ENCODE measurements at places on chromosomes 6 and 20.
A peak's percentile ranks its signal among the peaks of the same experiment; 100 is the strongest.

- peak; percentile 84 for DNase-seq
Observed at GRCh38 chr6:157269261-157269794, 54.0 kb downstream of the TMEM242 start.

DNA sequence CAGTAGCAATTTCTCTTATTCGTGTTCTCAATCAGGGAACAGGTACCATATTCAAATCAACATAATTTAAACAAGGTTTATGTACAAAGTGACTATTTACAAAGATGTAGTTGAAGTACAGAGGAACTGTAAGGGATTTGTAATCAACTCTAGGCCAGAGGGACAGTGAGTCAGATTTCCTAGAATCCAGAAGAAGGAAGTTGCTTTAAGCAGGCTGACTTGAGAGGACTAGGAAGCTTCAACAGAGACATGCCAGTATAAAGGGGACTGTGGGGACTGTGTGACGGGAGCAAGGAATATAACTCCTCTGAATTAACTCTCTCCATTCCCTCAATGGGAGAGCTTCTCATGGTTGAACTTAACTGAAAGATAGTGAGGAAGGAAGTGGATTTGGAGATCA is 427.4 kb upstream of the JAG1 start:
- DNase-seq = no peak

DNA sequence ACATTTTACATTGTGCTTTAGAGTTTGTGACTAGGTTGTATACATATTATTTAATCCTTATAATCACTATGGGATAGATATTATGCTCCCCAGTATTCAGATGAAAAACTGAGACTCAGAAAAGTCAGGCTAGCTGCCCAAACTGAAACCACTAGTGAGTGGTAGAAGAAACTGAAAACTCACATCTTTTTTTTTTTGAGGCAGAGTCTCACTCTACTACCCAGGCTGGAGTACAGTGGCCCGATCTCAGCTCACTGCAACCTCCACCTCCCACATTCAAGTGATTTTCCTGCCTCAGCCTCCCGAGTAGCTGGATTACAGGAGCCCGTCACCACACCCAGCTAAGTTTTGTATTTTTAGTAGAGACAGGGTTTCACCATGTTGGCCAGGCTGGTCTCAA is 22.2 kb downstream of the RNF24 start:
- no peak for DNase-seq

- peak; percentile 57 for DNase-seq
Observed at GRCh38 chr6:112188906-112189305, 65.5 kb downstream of the LAMA4 start.

GRCh38 chr6:137856138-137856898 is 10.7 kb upstream of the TNFAIP3 start:
- DNase-seq = no peak

GRCh38 chr6:159680104-159680503 is 12.9 kb downstream of the SOD2 start:
- DNase-seq = no peak

- DNase-seq = no peak
Observed at GRCh38 chr6:56480246-56480645, 162.4 kb downstream of the DST start.

GRCh38 chr20:24702501-24703283 is 233.3 kb downstream of the SYNDIG1 start:
- no peak for DNase-seq

DNA sequence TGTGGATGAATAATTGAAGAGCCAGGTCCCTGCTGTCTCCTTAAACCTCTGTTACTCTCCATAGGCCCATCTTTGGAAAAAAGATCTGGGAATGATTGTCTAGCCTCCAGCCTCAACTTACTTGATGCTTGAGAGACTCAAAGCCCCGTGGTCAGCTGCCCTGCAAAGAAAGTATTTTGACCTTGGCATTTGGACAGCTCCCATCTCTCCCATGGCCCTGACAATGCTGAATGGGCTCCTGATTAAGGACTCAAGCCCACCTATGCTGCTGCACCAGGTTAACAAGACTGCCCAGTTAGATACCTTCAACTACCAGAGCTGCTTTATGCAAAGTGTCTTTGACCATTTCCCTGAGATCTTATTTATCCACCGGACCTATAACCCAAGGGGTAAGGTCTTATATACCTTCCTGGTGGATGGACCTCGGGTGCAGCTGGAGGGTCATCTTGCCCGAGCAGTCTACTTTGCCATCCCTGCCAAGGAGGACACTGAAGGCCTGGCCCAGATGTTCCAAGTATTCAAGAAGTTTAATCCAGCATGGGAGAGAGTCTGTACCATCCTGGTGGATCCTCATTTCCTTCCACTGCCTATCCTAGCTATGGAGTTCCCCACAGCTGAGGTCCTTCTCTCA is 1.6 kb downstream of the ZSWIM1 start:
- no peak for DNase-seq

GRCh38 chr20:10180651-10181235 is 37.9 kb upstream of the SNAP25 start:
- no peak for DNase-seq

DNA sequence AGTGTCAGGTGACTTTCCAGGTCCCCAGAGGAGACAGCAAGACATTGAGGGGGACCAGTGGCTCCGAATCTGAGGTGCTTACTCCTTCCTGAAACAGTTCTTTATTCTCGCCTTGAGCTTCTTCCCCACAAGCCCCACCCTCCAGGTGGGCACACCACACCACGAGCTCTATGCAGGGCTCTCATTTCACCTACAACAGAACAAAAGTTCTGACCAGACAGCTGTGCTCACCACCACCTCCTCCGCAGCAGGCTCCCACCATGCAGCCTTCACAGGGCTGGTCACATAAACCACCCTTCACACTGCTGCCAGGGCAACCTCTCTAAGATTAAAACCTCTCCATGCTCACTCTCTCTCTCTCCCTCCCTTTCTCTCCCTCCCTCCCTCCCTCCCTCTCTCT is 384.5 kb upstream of the ARID1B start:
- no peak for DNase-seq

- no peak for DNase-seq
Observed at GRCh38 chr6:112683926-112684325, 336.8 kb downstream of the RFPL4B start.

- DNase-seq = peak; percentile 80
Observed at GRCh38 chr6:52503851-52504781, 72.7 kb downstream of the TRAM2 start.

GRCh38 chr6:16396497-16397319 is 158.3 kb downstream of the GMPR start:
- no peak for DNase-seq

DNA sequence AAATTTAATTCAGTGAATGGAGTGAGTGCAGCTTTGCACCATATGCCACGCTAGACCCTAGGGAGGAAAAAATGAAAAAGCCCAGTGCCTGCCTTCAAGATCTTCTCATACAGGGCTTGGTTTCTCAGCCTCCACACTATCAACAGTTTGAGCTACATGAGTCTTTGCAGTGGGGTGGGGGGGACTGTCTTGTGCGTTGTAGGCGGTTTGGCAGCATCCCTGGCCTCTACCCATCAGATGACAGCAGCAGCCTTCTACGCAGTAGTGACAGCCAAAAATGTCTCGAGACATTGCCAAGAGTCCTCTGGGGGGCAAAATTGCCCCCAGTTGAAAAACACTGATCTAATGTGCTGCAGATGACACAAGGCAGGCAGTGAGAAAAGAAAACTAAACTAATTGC is 6.2 kb downstream of the CDH22 start:
- no peak for DNase-seq

GRCh38 chr20:61739832-61740118 is 325.9 kb downstream of the TAF4 start:
- DNase-seq = no peak

DNA sequence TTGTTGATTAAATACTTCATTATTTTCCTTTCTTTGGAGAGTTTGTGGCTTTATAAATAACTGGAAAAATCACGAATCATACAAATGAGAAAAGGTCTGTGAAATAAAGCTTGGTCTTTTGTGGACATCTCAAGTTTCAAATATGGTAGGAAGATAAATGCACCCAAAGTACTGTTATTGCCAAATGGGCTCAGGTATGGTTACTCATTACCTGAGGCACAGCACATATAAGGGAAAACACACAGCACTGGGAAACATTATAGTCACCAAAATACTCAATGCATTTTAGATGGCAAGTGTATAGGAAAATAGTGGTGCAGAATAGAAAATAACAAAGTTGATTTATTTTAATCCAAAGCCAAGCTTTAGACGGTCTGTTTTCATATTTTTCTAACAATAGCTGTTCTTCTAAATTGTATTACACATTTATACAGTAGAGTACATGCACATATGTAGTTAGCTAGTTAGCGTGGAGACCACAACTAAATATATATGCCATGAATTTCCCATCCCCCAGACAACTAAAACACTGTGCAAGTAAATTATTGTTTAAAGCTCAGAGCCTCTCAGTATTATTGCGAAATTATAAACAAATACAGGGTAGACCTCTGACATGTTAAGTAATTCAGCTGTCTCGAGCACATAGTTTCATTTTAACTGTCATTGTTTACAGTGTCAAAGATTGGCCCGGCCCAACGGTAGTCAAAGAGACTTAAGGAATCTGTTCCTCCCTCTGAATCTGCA is 336.0 kb downstream of the SYNE1 start:
- DNase-seq = no peak

- DNase-seq = no peak
Observed at GRCh38 chr6:151733680-151734320, 73.7 kb upstream of the ESR1 start.

DNA sequence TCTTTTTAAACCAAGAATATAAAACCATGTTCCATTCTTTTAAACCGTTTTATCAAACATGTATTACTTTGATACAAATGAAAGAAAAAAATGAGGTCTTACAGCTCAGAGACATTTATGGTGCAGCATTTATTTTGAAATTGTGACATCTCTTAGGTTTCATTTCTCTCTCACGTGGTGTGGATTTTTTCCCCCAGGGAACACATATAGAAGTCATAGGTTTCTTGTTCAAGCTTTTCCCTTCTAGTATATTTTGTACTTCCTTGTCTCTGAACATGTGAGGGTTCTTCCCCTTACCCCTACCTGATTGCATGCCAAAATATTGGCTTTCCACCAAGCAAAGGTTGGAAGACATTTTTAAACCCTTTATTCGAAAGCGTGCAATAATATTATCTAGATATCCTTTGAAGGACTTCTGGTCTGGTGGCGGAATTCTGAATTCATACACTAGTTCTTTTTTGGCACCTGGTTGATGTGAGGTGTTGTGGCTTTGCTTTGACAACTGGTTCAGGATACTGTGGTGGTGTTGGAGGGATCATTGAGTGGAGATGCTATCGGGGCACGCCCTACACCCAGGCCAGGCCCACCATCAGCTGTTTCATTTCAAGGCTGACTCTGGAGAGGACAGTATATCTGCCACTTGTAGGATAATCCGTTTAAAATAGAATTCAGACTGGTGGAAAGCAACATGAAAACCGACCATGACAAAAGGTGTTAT is 5.6 kb upstream of the FAM50B start:
- no peak for DNase-seq

GRCh38 chr6:2782825-2783187 is 17.6 kb downstream of the WRNIP1 start:
- no peak for DNase-seq

DNA sequence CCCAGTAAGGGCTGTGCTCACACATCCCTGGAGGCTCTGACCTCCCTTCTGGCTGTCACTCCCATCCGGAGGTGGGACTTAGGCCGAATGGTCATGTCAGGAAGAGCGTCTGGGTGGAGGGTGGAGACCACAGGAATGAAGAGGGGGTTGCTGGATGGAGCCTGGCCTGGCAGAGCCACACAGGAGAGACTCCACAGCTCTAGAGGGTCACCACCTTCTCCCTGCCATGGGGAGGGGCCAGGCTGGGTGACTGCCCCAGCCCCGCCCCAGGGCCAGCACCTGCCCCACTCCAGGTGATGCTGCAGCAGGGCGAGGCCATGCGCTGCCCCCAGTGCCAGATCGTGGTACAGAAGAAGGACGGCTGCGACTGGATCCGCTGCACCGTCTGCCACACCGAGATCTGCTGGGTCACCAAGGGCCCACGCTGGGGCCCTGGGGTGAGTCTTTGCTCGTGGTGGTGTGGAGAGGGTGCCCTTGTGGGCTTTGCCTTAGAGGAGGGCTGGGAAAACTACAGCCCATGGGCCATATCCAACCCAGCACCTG is 20.6 kb downstream of the RBCK1 start:
- DNase-seq = no peak

DNA sequence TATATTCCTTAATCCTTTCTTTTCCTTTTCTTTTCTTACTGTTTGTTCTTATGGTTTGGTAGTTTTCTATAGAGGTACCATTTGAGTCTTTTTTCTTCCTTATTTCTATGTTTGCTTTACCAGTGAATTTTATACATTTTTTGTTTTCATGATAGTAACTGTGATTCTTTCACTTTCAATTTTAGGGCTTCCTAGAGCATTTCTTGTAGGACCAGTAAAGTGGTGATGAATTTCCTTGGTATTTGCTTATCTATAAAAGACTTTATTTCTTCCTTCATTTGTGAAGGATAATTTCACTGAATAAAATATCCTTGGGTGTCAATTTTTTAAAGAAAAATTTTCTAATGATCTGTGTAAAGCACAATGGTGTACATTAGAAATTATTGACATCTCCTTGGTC is 637.4 kb downstream of the CD109 start:
- DNase-seq = no peak

- no peak for DNase-seq
Observed at GRCh38 chr20:3595541-3595940, 67.7 kb downstream of the GFRA4 start.

GRCh38 chr6:7992002-7992815 is 72.0 kb downstream of the BLOC1S5 start:
- DNase-seq = no peak

DNA sequence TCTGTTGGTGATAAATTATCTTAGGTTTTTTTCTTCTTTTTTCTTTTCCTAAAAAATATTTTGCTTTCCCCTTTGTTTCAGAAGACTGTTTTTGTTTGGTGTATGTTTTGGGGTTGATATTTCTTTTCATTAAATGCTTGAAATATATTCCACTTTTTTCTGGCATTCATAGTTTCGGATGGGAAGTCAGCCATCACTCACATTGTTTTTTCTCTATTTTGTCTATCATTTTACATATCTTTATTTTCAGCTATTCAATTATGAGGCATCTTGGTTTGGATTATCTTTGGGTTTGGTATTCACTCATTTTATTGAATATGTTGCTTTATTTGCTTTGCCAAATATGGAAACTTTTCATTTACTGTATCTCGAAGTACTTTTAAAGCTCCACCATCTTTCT is 600.5 kb upstream of the EYS start:
- no peak for DNase-seq

DNA sequence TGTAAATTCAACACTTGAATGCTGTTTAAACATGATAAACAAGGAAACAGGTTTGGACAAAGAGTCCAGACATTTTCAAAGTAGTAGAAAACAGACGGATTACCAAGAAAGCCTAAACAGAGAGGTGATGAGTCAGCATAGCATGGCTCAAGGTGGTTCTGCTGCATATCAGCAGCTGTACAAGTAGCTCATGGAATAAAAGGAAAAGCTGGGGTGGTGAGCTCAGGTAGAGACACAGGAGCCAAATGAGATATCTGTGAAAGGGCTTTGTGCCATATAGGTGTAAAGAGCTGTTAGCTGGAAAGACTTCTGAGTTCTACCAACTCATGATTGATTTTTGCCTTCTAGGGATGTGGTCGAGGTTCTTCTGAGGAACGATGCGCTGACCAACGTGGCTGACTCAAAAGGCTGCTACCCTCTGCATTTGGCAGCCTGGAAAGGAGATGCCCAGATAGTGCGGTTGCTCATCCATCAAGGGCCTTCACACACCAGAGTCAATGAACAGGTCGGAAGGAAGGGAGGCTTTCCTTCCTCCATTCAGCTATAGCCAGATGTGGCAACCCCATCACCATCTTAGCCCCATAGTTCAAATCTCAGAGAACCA is 80.7 kb downstream of the ANKS1A start:
- DNase-seq = no peak

Measured in left hindlimb (tissue), 1 donor.